LHCN-M2 (cell line): ENCODE measurements at places on chromosomes 3 and 15. TPM values are rescaled to one million over a fixed set of nuclear protein-coding genes. Genes with fewer than 3 reads are reported as not detected.
A peak's percentile ranks its signal among the peaks of the same experiment; 100 is the strongest.

GRCh38 chr3:109059264-109059663 is 58.7 kb downstream of the MORC1 start:
- DNase-seq, result no peak

DNA sequence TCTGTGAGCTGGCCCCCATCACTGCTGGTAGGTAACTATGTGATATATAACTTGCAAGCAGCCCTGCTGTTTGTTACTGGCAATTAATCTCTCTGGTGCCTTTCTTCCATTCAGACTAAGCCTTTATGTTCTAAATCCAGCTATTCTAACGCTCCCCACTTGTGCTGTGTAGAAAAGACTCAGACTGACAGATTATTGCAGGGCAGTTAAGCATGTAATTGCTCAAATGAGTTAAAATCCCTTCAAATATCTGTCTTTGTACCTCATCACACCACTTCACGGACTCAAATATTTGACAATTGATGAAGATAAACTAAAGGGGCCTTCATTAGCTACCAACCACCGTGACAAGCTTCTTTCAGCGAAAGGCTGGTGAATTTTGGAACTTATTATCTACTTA is 416.2 kb downstream of the NR2F2 start:
- no peak for DNase-seq

DNA sequence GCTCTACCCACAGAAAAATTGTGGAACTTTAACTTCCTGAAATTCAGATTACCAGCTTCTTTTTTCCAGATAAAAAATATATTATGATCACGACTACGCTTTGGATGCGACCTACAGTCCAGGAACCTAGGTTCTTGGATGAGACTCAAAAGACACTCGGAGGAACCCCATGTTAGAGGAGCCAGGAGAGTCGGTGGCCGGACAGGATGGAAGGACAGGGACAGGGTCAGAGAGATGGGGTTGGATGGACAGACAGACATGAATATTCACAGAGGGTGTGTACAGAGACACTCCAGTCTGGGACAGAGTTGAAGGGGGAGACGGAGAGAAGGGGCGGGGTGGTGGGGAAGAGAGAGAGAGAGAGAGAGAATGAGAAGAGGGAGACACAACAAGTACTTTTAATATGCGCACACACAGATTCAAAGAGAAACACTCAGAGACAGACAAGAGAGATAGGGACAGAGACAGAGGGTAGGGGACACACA is 9.5 kb downstream of the FAM3D start:
- DNase-seq, result no peak

DNA sequence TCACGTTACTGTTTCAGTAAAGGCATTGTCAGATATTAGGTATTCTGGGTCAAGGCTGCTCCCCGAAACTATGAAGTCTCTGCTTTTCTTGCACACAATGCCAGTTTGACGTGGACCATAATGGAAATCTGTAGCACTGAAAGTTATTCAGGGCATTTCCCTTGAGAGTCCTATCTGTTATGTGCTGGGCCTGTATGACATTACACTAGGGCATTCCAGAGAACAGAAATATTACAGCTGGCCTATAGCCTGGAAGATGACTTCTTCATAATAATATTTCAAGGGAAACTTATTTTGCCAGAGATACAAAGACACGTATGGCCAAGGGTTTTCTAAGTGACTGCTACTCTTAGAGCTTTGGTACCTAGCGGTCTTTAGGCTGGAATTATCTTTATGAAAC is 613.6 kb upstream of the CBLB start:
- DNase-seq, result no peak

DNA sequence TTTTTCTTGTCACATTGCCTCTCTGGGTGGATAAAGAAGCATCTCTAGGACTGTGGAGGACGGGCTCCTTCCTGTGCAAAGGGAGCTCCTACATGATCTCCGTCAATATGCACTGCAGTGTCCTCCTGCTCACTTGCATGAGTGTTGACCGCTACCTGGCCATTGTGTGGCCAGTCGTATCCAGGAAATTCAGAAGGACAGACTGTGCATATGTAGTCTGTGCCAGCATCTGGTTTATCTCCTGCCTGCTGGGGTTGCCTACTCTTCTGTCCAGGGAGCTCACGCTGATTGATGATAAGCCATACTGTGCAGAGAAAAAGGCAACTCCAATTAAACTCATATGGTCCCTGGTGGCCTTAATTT is 478 bp downstream of the GPR15 start:
- DNase-seq, result no peak

DNA sequence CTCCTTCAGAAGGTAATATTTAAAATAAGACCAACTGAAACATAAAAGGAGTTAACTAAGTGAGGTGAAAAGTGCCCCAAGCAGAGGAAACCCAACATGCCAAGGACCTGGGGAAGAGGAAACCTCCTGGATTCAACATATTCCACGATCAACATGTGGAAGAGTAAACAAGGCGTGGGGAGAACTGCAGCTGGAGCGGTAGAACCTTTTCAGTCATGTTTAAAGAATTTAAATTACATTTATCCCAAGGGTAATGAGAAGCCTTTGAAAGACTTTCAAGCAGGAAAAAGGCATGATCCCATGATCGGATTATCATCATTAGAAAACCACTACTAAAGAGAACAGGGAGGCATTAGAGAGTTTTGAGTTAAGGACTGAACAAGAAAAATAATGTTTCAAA is 330.7 kb downstream of the FHIT start:
- DNase-seq, result no peak

DNA sequence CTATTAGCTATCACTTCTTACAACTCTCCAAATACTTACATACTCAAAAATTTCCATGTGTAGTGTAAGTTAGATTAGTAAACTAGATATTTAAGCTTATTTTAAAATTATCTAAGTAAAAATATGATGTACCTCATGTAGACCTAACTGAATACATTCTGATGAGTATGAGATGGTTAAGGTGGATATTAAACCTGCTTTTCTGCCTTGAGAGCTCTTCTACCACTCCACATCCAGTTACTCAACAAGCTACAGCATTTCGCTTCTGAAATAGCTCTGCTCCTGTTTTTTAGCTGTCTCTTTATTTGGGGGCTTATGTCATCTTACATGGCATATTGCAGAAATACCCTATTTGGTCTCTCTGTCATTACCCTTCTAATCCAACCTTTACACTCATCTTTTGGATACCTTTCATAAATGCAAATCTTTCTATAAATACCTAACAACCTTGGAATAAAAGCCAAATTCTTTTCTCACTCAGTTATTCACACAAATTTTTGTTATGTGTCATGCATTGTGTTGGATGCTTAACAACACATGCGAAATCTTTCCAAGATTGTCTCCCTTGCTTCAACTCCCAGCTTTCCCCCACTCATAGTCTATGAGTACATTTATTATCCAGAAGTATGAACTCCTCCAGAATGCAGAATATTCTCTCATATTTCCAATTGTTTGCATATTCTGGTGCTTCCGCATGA is 92.0 kb downstream of the ALCAM start:
- DNase-seq, result no peak

GRCh38 chr3:29145360-29145759 is 135.5 kb upstream of the RBMS3 start:
- no peak for DNase-seq

DNA sequence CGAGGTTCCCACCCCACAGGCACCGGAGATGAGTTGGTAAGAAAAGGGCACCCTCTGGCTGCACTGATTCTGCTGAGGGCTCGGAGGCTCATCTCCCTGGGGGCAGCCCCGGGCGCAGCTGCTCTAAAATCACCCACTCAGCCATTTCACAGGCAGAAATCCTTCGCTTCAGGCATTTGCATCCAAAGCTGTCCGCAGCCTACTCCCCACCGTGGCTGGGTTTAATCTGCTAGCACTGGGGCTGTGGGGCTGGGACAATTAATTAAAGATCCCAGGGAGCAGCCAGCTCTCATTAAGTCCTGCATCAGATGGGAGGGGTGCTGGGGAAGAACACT is 104.3 kb upstream of the PRR20G start:
- DNase-seq, result no peak

- DNase-seq, result peak; percentile 31
Measured at GRCh38 chr3:136804813-136805212, 14.1 kb upstream of the SLC35G2 start.

GRCh38 chr15:95558916-95559315 is 771.6 kb upstream of the NR2F2 start:
- DNase-seq, result no peak

GRCh38 chr3:141391991-141392316 is 23.6 kb downstream of the ZBTB38 start:
- DNase-seq, result no peak

- no peak for DNase-seq
Measured at GRCh38 chr15:56812961-56813360, 79.7 kb upstream of the ZNF280D start.

- DNase-seq, result peak; percentile 83
Measured at GRCh38 chr3:171790898-171791691, 19.2 kb downstream of the PLD1 start.

DNA sequence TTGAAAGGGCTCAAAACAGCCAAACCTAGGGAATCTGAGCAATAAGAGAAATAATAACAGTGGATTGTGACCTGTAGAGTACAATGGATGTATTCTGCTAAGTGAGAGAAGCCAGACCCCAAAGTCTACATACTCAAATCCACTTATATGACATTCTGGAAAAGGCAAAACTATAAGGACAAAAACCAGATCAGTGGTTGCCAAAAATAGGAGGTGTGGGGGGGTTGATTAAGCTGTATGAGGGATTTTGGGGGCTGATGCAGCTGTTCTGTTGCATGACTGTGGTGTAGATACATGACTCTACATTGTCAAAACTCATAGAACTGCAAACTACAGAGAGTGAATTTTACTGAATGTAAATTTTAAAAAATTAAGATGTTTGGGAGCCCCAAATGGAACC is 20.1 kb upstream of the CGNL1 start:
- DNase-seq, result peak; percentile 72

- DNase-seq, result peak; percentile 10
Measured at GRCh38 chr3:57919987-57920386, 88.2 kb upstream of the FLNB start.

DNA sequence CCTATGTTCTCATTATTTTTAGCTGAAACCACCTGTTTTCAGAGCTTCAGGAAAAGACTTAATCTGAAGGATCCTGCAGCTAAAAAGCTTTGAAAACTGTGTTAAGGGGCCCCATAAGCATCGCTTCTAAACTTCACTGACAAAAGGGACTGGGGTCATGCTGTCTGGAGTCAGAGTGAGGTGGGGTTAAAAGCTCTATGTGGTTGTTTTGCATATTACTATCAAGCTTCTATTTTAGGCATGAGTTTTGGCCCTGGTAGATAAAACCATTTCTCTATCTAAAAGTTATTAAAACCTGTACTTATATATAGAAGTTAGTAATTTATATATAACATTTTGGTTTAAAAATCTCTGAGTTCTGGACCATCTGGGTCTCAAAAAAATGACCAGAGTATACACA is 45.5 kb downstream of the GPR160 start:
- no peak for DNase-seq

DNA sequence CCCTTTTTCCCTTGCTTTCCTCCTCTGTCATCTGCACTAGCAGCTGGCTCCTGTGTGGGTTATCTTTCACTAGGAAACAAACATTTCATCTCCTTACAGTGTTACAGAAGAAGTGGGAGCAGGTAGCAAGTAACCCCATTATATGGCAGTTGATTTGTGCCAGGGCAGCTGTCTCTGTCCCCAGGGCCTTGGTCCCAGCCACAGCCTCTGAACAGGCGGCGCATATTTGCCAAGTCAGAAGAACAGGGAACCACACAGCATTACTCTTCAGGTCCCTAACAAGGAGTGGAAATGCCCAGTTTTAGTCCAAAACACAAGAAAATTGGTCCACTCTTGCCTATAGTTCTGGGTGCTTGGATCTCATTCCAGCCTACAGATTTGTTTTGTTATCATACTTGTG is 80.7 kb upstream of the PXYLP1 start:
- no peak for DNase-seq

DNA sequence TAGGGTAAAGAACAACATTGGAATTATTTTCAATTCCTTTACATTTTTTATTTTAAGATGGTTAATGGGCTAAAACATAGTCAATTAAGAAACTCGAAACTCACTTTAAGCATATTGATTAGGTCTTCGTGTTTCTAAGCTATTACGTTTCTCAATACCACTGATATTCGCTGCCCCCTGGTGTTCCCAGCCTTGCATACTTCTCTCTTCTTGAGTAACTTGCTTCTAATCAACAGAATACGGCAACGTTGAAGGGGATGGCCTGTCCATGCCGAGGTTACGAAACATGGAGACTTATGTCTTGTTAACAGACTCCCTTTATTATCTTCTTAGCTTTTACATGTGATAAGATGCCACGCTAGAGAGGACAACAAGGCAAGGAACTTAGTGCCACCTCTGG is 43.6 kb downstream of the ROBO1 start:
- DNase-seq, result no peak

DNA sequence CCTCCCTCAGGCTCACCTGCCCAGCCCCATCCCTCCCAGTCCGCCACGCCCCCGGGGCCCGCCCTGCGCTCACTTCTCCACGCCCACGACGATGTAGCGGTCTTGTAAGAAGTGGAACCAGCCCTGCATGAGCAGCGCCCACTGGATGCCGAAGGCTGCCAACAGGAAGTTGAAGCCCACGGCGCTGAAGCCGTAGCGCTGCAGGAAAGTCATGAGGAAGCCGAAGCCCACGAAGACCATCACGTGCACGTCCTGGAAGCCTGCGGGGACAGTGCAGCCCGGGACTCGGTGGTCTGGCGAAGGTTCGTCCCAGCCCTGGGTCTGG is 9.7 kb downstream of the RHCG start:
- no peak for DNase-seq

The P3H2 gene
- 7.8 and 7.9 TPM in 2 replicates for total RNA-seq

The AMIGO3 gene
- 1.9 and 2.3 TPM in 2 replicates for total RNA-seq

The SLC9C1 gene
- not detected in 2 replicates for total RNA-seq

The TNK2 gene
- 8.6 and 10.7 TPM in 2 replicates for total RNA-seq

The PLA2G4D gene
- not detected in 2 replicates for total RNA-seq

The KNG1 gene
- total RNA-seq, result not detected in 2 replicates

The ZNF501 gene
- 0.45 and 1.3 TPM in 2 replicates for total RNA-seq

The PML gene
- 67.5 and 78.6 TPM in 2 replicates for total RNA-seq

The TRIM71 gene
- total RNA-seq, result not detected in 2 replicates
